ENCODE measurements at places on chromosomes 5 and 9. TPM values are rescaled to one million over a fixed set of nuclear protein-coding genes. Genes with fewer than 3 reads are reported as not detected.

Gene PCDHB11
- 1.9 TPM for total RNA-seq

Gene RNF180
- total RNA-seq: 13.7 TPM

Gene AP3S1
- 56.6 TPM for total RNA-seq

Gene THBS4
- 464 TPM for total RNA-seq

Gene MUSK
- total RNA-seq: 1.2 TPM

Gene CATSPER3
- 0.54 TPM for total RNA-seq

Gene ALDH1A1
- total RNA-seq: 6.2 TPM

Gene GSN
- total RNA-seq: 855 TPM

Gene CCL21
- 30.1 TPM for total RNA-seq

Gene PCDH1
- 16.9 TPM for total RNA-seq

Gene PPP1R26
- 26.3 TPM for total RNA-seq

Gene TMEM232
- 1.7 TPM for total RNA-seq

Gene DDX4
- total RNA-seq: not detected

Gene C6
- 25.8 TPM for total RNA-seq

Measured in cardiac septum (tissue), 1 donor.